Sciatic nerve (tissue), 2 donors: ENCODE measurements at places on chromosomes 2 and 18. TPM values are rescaled to one million over a fixed set of nuclear protein-coding genes. Genes with fewer than 3 reads are reported as not detected.

DNA sequence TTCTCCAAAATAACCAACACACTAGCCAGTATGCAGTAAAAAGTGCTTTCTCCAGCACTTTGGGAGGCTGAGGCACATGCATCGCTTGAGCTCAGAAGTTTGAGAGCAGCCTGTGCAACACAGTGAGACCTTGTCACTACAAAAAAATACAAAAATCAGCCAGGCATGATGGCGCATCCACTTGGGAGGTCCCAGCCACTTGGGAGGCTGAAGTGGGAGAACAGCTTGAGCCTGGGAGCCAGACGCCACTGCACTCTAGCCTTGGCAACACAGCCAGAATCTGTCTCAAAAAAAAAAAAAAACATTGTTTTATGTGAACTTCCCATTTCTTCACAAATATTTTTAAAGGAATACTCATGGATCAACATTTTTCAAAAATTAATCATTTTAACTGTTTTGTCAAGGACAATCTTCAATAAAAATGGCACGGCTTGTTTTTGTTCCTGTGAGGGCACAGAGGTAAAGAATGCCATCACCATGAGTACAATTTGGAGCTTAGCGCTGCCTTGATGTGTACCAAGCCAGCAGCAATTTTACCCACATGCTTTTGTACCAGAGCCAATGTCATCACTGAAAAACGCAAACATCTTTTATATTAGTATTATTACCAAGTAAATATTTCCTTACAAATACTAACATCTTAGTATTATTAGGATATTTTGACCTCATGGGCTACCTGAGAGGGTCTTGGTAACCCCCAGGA lies 26.7 kb downstream of the RAB1A start:
- no peak for DNase-seq

GRCh38 chr18:48802543-48803290 lies 148.0 kb downstream of the SMAD7 start:
- peak; percentile 25 for DNase-seq

DNA sequence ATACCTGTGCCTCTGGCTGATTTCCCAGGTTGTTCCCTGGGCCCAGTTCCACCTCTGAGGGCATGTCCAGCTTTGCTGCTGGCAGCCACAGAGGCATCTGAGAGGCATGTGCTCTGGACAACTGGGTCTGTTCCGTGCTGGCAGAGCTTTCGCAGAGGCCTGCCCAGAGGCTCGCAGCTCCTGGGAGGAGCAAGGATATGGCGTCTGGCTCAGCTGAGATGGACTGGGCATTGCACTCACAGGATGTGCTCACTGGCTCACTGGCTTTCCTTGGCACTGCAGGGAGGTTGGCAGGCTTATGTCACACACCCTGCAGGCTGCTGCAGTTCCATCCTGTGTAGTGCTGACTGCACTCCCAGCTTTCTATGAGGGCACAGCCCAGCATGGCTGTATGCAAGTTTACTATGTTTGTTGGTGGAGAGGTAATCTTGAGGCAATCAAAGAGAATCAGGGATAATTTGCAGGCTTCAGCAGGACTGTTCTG lies 172.3 kb downstream of the PRKCE start:
- no peak for DNase-seq

- no peak for DNase-seq
Observed at GRCh38 chr2:104708967-104709366, 144.9 kb upstream of the POU3F3 start.

GRCh38 chr2:74297391-74297790 lies 45.8 kb downstream of the SLC4A5 start:
- DNase-seq = no peak

HRH4 gene
- total RNA-seq = 0.36 TPM

CTNNA2 gene
- total RNA-seq = 5.4 TPM

FKBP7 gene
- total RNA-seq = 25.3 TPM
